ENCODE measurements at places on chromosomes 2 and 18.

- no peaks in the 10 kb centered on the region for H3K4me1 ChIP-seq
- H3K27me3 ChIP-seq: no peaks in the 10 kb centered on the region
- DNase-seq: no peak
- H3K27ac ChIP-seq: no peak overlapping the region
Measured at GRCh38 chr2:237354892-237355291, 59.1 kb downstream of the COL6A3 start.

GRCh38 chr2:46062637-46063412 is 234.4 kb upstream of the EPAS1 start:
- H3K27me3 ChIP-seq: peaks cover 2% of the 10 kb centered on the region
- no peak overlapping the region for H3K27ac ChIP-seq
- peak; percentile 55 for DNase-seq
- no peak overlapping the region for H3K4me3 ChIP-seq

GRCh38 chr2:60385648-60386047 is 167.8 kb downstream of the BCL11A start:
- H3K4me3 ChIP-seq: no peak overlapping the region
- no peaks in the 10 kb centered on the region for H3K36me3 ChIP-seq
- no peak for DNase-seq
- H3K27ac ChIP-seq: no peak overlapping the region
- no peaks in the 10 kb centered on the region for H3K4me1 ChIP-seq
- peaks cover 1% of the 10 kb centered on the region for H3K27me3 ChIP-seq

- H3K27ac ChIP-seq: no peak overlapping the region
- no peaks in the 10 kb centered on the region for H3K4me1 ChIP-seq
- DNase-seq: no peak
- H3K27me3 ChIP-seq: no peaks in the 10 kb centered on the region
- no peak overlapping the region for H3K4me3 ChIP-seq
- H3K36me3 ChIP-seq: peaks cover 27% of the 10 kb centered on the region
Measured at GRCh38 chr2:171858397-171858958, 35.6 kb downstream of the SLC25A12 start.

DNA sequence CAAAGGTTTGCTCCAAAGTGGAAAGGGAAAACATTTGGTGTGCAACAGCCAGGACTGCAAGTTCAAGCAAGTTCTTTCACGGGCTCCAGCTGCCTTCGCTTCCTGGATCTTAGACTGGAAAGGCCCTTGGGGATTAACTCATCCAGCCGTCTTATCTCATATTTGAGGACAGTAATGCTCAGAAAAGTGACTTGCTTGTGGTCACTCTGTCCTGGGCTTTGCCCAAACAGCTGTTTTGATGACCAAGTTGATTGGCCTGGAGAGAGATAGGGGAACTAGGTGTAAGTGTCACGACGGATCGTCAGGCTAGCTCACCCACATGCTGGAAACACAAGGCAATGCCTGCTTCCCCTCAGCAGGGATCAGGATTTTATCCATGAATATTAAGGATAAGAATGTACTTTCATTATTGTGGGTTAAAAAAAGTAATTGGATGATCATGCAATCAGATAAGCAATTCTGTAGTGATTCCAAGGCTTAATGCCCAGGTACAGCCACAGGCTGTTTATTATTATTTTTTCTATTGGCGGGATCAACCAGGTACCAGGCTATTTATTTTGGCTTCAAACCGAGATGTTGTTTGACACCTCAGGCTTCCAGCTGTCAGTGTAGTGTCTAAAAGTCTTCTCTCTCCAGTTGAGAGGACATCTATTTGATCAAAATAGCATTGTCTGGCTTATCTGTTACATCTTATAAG is 162.5 kb upstream of the EPAS1 start:
- no peak for DNase-seq
- H3K27ac ChIP-seq: no peak overlapping the region
- H3K27me3 ChIP-seq: no peaks in the 10 kb centered on the region

DNA sequence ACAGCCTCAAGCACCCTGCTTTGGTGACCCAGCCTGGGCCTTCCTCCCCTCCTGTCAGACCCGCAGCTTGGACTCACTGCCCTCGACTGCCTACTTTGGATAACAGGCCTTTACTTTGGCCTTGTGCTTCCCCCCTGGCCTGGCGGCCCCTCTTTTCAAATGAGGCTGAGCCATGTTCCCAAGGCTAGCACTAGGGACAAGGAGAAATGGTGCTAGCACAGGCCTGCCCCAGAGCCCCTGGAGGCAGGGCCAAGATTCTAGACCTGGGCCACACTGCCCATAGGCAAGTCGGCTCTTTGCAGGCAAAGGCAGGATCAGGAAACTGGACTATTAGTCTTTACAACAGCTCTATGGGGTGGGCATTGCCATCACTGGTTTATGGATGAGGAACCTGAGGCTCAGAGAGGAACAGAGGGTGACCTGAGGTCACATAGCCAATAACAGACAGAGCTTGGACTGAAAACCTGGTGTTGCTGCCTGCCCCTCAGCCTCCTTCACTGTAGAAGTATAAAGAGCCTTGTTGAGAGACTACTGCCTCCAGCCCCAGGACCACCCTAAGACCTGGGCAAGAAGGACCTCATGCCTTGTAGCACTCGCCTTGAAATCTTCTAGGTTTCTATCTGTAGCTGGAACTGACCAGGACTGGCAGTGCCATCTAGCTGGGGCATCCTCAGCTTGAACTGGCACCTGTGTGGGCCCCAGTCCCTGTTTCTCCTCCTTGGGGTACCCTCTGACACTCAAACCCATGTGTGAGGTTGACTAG is 266.3 kb downstream of the DYSF start:
- no peaks in the 10 kb centered on the region for H3K27me3 ChIP-seq
- H3K4me3 ChIP-seq: no peak overlapping the region
- DNase-seq: no peak
- no peaks in the 10 kb centered on the region for H3K36me3 ChIP-seq

GRCh38 chr2:47072018-47072691 is 83.0 kb downstream of the STPG4 start:
- peaks cover 19% of the 10 kb centered on the region for H3K4me1 ChIP-seq
- no peak overlapping the region for H3K4me3 ChIP-seq
- no peaks in the 10 kb centered on the region for H3K27me3 ChIP-seq

- DNase-seq: no peak
- peaks cover 21% of the 10 kb centered on the region for H3K4me1 ChIP-seq
- no peaks in the 10 kb centered on the region for H3K27me3 ChIP-seq
- H3K27ac ChIP-seq: peak overlapping the region; percentile 8
- H3K4me3 ChIP-seq: no peak overlapping the region
- peaks cover 93% of the 10 kb centered on the region for H3K36me3 ChIP-seq
Measured at GRCh38 chr2:54657664-54658083, 65.8 kb upstream of the EML6 start.

DNA sequence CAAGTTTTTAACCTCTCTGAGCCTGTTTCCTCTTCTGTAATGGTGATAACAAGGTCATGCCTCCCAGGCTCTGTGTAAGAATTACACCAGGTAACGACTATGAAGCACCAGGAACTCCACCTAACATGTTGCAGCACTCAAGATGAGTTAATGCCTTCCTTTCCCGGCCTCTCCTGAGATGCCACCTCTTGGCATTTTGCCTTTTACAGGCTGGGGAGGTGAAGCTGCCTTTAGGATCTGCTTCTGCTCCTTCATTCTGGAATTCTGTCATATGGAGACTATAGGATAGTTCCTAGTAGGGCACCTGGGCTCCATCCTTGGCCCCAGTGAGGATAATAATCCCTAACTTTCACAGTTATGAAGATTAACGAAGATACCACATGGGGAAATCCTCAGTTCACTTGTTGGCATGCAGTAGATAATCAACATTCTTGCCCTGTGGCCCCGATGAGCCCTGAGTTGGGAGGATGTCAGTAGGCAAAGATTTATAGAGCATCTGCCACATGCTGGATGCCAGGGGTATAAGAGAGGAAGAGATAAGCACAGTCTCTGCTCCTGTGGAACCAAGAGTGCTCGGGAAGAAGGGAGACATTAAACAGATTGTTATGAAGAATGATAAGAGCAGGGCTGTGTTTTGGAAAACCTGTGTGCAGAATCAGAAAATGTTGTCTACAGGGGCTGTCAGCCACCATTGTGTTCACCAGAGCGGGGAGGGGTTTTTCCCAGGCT is 43.9 kb upstream of the KCNF1 start:
- H3K27me3 ChIP-seq: peaks cover 35% of the 10 kb centered on the region
- H3K36me3 ChIP-seq: no peaks in the 10 kb centered on the region
- DNase-seq: no peak
- no peak overlapping the region for H3K4me3 ChIP-seq

Measured in activated T-helper 2 cell treated with anti-CD3 and anti-CD28 coated beads, Interferon-gamma antibody, Interleukin-2, Interleukin-4, amounts not matched to agents 10 μg/mL and 5 μg/mL and 100 μg/mL, durations not matched to agents 14 hours and 24 hours and 36 hours (primary cell).